ENCODE measurements at places on chromosomes 4 and X.

GRCh38 chr4:35516102-35516501 lies 728.2 kb downstream of the ARAP2 start:
- DNase-seq: no peak

- DNase-seq: no peak
These were observed 9.8 kb upstream of the CISD2 start for GRCh38 chr4:102858828-102859464.

- no peak for DNase-seq
These were observed 171.9 kb downstream of the GALNTL6 start for GRCh38 chr4:171985129-171985528.

DNA sequence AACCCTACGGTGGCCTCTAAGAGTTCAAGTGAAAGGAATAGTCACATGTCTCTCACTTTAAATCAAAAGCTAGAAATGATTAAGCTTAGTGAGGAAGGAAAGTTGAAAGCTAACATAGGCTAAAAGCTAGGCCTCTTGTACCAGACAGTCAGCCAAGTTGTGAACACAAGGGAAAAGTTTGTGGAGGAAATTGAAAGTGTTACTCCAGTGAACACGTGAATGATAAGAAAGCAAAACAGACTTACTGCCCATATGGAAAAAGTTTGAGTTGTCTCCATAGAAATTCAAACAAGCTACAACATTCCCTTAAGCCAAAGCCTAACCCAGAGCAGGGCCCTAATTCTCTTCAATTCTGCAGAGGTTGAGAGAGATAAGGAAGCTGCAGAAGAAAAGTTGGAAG lies 51.5 kb upstream of the RAB9B start:
- DNase-seq: no peak

GRCh38 chrX:16023790-16024734 lies 99.3 kb upstream of the GRPR start:
- DNase-seq: no peak

All from NCI-H524 (cell line).